ENCODE measurements at places on chromosomes 11 and 22. TPM values are rescaled to one million over a fixed set of nuclear protein-coding genes. Genes with fewer than 3 reads are reported as not detected.

DNA sequence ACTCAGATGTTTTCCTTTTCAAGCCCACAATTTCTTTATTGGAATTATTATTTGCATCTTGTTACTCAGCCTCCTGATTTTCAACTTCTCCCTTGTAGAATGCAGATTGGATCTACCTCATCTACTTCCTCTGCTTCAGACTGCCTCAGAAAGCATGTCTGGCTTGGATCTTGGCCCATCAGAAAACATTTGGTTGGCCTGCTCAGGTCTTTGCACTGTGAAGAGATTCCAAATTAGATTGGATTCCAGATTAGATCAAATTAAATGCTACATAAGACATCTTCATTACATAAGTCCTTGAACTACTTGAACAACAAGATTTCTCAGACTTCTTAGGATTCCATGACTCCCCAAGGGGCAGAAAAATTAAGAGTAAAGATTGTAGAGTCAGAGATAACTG, 358.0 kb downstream of the DLG2 start:
- H3K36me3 ChIP-seq, result peaks cover 2% of the 10 kb centered on the region
- H3K27ac ChIP-seq, result no peak overlapping the region
- DNase-seq, result no peak
- H3K4me1 ChIP-seq, result no peaks in the 10 kb centered on the region
- no peak overlapping the region for H3K4me3 ChIP-seq

GRCh38 chr11:123504401-123504800, 74.3 kb downstream of the GRAMD1B start:
- no peaks in the 10 kb centered on the region for H3K27me3 ChIP-seq
- peaks cover 8% of the 10 kb centered on the region for H3K4me1 ChIP-seq
- no peak overlapping the region for H3K4me3 ChIP-seq
- H3K27ac ChIP-seq, result peak overlapping the region; percentile 47

- H3K27ac ChIP-seq, result no peak overlapping the region
- DNase-seq, result no peak
- H3K4me1 ChIP-seq, result no peaks in the 10 kb centered on the region
- peaks cover 19% of the 10 kb centered on the region for H3K27me3 ChIP-seq
These were observed 8.3 kb upstream of the ARL14EP start for GRCh38 chr11:30314625-30315024.

PRODH gene
- 0.30 TPM for total RNA-seq

DNA sequence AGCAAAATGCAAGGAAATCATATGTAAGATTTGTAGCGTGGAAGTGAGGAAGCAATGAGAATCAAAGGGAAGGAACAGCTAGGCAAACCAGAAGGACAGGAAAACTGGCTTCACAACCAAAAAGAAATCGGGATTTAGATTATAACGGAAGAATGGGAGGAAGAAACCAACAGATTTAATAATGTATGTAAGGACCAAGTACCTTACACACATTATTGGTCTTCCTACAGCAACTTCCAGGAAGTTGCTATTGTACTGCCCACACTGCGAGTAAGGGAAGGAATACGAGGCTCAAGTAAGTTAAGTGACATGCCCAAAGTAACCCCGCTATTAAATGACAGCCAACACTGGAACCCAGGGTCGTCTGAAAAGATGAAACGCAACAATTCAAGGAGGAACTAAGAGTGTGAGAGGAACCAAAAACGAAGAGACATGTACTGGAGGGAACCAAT, 473 bp downstream of the TXN2 start:
- peaks cover 13% of the 10 kb centered on the region for H3K4me1 ChIP-seq
- H3K36me3 ChIP-seq, result peaks cover 14% of the 10 kb centered on the region
- peak overlapping the region; percentile 89 for H3K27ac ChIP-seq
- no peaks in the 10 kb centered on the region for H3K27me3 ChIP-seq
- peak overlapping the region; percentile 95 for H3K4me3 ChIP-seq

- H3K36me3 ChIP-seq, result peaks cover 2% of the 10 kb centered on the region
- H3K4me1 ChIP-seq, result peaks cover 23% of the 10 kb centered on the region
- no peaks in the 10 kb centered on the region for H3K27me3 ChIP-seq
- no peak overlapping the region for H3K27ac ChIP-seq
- peak overlapping the region; percentile 94 for H3K4me3 ChIP-seq
These were observed 1.4 kb upstream of the SERPINH1 start for GRCh38 chr11:75560644-75561043.

DNA sequence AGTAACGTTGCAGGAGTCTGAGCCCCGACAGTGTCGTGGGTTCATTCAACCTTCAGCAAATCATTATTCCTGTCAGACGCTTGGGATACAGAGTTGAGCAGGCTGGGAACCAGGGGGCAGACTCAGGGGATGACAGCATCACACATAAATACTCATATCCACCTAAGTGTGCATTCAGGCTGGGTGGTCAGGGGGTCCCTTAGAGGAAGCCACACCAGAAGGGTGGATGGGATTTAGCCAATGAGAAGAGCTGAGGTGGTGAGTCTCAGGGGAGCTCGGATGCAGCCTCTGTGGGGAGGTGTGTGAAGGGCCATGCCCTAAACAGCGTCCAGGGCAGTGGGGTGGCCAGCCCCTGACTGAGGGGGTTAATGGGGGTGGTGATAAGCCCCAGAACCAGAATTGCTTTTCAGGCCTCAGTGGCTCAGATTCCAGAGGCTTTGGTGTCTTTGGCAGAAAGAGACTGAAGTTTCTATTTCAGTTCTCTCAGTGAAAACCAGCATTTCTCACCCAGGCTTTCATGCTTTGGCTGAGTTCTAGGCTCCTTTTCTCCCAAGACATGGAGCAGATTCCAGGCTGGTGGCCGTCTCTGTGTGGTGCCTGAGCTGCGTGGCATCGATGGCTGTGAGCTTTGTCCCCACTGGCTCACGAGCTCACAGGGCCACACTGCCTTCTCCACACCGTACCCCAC, 83.9 kb upstream of the CLDN5 start:
- H3K36me3 ChIP-seq, result no peaks in the 10 kb centered on the region
- H3K27ac ChIP-seq, result peak overlapping the region; percentile 76

OR52K2 gene
- total RNA-seq, result not detected

- peaks cover 10% of the 10 kb centered on the region for H3K36me3 ChIP-seq
- no peak for DNase-seq
- no peak overlapping the region for H3K27ac ChIP-seq
- H3K27me3 ChIP-seq, result no peaks in the 10 kb centered on the region
These were observed 255.3 kb downstream of the SBF2 start for GRCh38 chr11:10038521-10039302.

RAB3IL1 gene
- 0.52 TPM for total RNA-seq

GRCh38 chr11:61923166-61924063, 6.0 kb upstream of the RAB3IL1 start:
- H3K27ac ChIP-seq, result no peak overlapping the region
- H3K36me3 ChIP-seq, result no peaks in the 10 kb centered on the region
- no peak for DNase-seq

- H3K36me3 ChIP-seq, result no peaks in the 10 kb centered on the region
- H3K27ac ChIP-seq, result no peak overlapping the region
- peak; percentile 2 for DNase-seq
- H3K27me3 ChIP-seq, result peaks cover 42% of the 10 kb centered on the region
These were observed 13.1 kb downstream of the USP2 start for GRCh38 chr11:119368121-119369034.

GRCh38 chr11:119721129-119722120, 7.6 kb downstream of the NECTIN1 start:
- no peaks in the 10 kb centered on the region for H3K27me3 ChIP-seq
- no peaks in the 10 kb centered on the region for H3K4me1 ChIP-seq
- no peaks in the 10 kb centered on the region for H3K36me3 ChIP-seq

DNA sequence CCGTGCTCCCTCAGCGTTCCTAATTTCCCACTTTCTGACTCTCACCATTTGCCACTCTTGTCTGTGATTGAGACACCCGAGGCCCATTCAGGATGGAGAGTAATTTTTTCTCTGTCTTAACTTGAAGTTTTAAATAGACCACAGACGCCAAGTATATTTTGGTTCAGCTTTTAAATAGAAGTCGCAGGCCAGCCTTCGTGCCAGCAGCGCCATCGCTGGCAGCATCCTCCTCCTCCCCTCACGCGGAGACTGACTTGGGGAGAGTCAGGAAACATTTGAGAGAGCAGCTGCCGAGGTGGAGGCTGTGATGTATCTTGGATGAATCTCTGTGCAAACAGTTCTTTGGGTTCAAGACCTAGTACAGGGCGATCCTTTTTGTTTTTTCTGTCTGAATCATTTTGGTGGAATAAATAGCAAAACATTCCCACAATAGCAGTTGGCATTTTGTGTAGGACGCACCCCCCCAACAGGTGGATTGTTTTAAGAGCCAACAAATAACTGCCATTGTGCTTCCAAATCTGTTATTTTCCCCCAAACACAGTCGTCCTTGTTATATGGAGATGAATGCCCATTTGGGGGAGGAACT, 889 bp upstream of the DMC1 start:
- no peaks in the 10 kb centered on the region for H3K27me3 ChIP-seq
- H3K27ac ChIP-seq, result peak overlapping the region; percentile 82
- peaks cover 11% of the 10 kb centered on the region for H3K4me1 ChIP-seq
- peak overlapping the region; percentile 81 for H3K4me3 ChIP-seq
- peak; percentile 68 for DNase-seq

DNA sequence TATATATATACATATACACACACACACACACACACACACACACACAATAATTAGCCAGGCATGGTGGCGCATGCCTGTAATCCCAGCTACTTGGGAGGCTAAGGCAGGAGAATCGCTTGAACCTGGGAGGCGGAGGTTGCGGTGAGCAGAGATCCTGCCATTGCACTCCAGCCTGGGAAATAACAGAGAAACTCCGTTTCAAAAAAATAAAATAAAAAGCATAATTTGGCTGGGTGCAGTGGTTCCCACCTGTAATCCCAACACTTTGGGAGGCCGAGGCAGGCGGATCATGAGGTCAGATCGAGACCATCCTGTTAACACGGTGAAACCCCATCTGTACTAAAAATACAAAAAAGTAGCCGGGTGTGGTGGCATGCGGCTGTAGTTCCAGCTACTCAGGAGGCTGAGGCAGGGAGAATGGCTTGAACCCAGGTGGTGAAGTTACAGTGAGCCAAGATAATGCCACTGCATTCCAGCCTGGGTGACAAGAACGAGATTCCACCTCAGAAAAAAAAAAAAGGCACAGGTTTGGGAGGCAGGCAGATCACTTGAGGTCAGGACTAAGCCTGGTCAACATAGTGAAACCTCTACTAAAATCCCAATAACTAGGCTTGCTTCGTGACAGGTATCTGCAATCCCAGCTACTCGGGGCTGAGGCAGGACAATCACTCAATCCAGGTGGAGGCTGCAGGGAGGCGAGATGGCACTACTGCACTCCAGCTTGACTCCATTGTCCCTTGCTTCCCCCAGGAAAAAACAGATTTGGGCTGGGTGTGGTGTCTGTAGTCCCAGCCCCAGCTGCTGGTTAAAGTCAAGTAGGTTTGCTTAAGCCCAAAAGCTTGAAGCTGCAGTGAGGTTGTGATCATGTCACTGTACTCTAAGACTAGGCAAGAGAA, 11.8 kb upstream of the WDR74 start:
- DNase-seq, result no peak
- H3K4me3 ChIP-seq, result peak overlapping the region; percentile 99
- H3K27me3 ChIP-seq, result no peaks in the 10 kb centered on the region

GRCh38 chr11:69447786-69448185, 33.7 kb upstream of the LINC01488 start:
- DNase-seq, result no peak
- peaks cover 26% of the 10 kb centered on the region for H3K27me3 ChIP-seq
- peaks cover 11% of the 10 kb centered on the region for H3K4me1 ChIP-seq
- H3K36me3 ChIP-seq, result no peaks in the 10 kb centered on the region
- no peak overlapping the region for H3K4me3 ChIP-seq
- no peak overlapping the region for H3K27ac ChIP-seq

DNA sequence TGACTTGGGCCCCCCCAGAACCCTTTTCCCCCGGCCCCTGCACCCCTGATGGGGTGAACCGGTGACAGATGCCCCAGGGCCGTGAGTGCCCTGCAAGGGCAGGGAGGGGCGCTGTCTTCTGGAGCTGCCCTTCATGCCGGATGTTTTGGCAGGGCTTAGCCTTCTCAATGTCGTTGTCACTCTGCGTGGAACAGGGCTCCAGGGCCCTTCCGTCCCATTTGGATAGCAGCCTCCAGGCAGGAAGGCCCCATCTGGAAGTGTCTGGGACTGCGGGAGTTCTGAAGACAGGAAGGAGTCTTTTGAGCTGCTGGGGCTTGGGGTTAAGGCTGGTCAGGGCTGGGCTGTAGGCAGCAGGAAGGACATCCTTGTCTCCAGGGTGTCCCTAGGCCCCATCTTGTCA, 4.6 kb downstream of the FRMD8 start:
- peaks cover 38% of the 10 kb centered on the region for H3K4me1 ChIP-seq
- H3K36me3 ChIP-seq, result peaks cover 6% of the 10 kb centered on the region
- H3K4me3 ChIP-seq, result no peak overlapping the region
- no peak overlapping the region for H3K27ac ChIP-seq

CD3G gene
- 106 TPM for total RNA-seq

FAM180B gene
- total RNA-seq, result not detected

TRIM51 gene
- not detected for total RNA-seq

- H3K27ac ChIP-seq, result peak overlapping the region; percentile 28
- H3K36me3 ChIP-seq, result peaks cover 25% of the 10 kb centered on the region
- H3K4me3 ChIP-seq, result no peak overlapping the region
- H3K4me1 ChIP-seq, result peaks cover 3% of the 10 kb centered on the region
These were observed 28.3 kb downstream of the POLDIP3 start for GRCh38 chr22:42586381-42586780.

SPECC1L gene
- total RNA-seq, result 33.5 TPM

TMPRSS5 gene
- 1.2 TPM for total RNA-seq

DNA sequence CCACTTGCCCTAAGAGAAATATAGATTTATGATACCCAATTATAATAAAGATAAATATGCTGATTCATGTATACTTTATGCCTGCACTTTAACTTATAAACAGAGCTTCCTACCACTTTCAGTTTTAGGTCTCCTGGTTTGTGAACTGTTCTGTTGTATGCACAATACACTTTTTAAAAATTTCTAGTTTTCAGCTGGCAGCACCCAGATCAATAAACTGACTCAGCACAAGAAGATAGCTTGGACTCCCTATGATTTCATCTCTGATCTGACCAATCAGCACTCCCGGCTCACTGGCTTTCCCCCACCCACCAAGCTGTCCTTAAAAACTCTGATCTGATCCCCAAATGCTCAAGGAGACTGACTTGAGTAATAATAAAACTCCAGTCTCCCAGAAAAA, 33.5 kb upstream of the FAM181B start:
- no peaks in the 10 kb centered on the region for H3K36me3 ChIP-seq
- DNase-seq, result no peak
- no peak overlapping the region for H3K4me3 ChIP-seq

DNA sequence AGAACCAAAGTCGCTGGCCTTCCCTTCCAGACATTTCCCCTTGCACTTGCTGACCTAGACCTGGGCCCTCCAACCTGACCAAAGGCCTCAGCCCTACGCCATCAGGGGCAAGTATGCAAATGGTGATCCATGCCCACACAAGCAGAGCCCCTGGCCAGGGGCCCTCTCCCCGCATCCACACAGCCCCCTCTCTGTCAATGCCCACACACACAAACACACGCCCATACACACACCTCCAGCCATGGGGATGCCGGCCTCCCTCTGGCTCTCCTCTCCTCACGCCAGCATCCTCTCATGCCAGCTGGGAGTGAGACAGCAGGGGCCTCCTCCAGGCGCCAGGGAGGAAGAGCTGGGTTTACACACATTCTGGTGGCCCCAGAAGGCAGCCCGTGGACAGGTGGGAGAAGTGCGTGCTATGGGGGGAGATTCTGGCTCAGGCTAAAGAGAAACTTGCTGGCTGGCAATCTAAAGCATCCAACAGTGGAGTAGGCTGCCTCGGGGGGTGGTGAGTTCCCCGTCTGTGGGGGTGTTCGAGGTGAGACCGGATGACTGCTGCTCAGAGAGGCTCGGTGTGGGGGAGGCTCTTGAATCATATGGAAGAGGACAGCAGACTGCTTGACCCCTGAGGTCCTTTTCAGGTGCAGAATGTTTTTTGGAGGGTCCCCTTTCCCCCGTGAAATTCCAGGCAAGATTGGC, 4.8 kb downstream of the NRXN2 start:
- H3K27ac ChIP-seq, result no peak overlapping the region
- H3K27me3 ChIP-seq, result peaks cover 58% of the 10 kb centered on the region
- no peak for DNase-seq
- H3K4me3 ChIP-seq, result no peak overlapping the region
- no peaks in the 10 kb centered on the region for H3K4me1 ChIP-seq

OR5P2 gene
- total RNA-seq, result not detected
